ENCODE measurements at places on chromosomes 16 and 17.

DNA sequence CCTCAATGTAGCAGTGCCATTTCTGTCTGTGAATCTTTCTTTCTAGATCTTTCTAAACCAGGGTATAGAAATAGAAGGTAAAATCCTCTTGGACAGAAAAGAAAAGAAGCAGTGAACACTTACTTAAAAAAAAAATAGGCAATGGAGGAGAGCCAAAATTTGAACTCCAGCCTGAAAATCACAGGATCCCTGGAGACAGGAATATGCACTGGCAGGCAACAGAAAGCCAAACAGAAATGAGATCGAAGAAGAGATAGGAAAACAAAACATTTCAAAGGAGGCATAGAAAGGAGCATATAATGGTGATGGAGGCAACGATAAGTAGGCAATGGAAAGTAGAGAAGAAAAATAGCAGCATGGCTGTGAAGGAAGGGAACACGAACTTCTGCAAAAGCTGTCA is 253.7 kb upstream of the HSBP1 start:
- DNase-seq = no peak

DNA sequence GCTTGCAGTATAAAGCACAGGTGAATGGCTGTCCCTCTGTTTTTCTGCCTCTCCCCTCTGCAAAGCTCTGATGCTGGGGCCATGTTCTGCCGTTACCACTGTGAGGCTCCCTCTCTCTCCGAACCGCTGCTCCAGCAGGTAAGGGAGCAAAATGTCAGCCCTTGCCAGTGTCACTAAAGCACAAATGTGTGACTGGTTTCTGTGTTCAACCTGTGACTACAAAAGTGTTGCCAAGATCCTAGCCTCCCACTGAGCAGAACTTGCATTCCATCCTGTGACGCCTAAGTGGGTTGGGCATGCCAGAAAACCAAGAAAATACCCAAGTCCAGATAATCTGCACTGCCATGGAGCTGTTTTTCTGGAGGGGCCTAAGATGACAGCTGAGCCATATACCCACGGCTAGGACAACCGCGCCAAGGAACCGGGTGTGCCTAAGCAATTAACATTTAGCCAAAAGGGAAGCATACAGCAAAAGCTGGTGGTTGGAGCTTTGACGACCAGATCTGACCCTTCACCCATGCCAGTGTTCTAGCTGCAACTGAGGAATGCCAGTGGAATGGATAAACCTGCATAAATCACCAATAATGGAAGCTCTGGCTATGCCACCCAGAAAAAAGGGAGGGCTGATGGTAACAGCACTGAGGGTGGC is 35.0 kb downstream of the PSME3IP1 start:
- no peak for DNase-seq

- DNase-seq = no peak
These were observed 8.3 kb downstream of the PRSS8 start for GRCh38 chr16:31127182-31127581.

DNA sequence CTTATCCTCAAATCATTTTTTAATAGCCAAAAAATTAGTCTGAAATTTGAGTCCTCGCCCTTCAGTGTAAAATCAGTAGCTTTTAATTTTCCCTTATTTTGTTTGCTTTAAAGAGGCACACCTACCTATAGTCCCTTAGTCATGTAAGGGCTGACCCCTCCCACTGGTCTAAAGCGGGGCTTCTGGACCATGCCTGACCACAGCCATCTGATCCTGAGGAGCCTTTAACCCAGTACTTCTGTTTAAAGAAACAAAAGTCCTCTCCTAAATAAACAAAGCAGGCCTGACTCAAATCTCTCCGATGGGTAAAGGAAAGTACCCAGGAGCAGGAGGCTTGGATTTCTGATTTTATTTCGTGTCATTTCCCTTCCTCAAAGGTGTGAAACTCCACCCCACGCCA is 92.0 kb upstream of the CCL2 start:
- no peak for DNase-seq

GRCh38 chr16:5001986-5002385 is 31.7 kb downstream of the NAGPA start:
- DNase-seq = no peak

DNA sequence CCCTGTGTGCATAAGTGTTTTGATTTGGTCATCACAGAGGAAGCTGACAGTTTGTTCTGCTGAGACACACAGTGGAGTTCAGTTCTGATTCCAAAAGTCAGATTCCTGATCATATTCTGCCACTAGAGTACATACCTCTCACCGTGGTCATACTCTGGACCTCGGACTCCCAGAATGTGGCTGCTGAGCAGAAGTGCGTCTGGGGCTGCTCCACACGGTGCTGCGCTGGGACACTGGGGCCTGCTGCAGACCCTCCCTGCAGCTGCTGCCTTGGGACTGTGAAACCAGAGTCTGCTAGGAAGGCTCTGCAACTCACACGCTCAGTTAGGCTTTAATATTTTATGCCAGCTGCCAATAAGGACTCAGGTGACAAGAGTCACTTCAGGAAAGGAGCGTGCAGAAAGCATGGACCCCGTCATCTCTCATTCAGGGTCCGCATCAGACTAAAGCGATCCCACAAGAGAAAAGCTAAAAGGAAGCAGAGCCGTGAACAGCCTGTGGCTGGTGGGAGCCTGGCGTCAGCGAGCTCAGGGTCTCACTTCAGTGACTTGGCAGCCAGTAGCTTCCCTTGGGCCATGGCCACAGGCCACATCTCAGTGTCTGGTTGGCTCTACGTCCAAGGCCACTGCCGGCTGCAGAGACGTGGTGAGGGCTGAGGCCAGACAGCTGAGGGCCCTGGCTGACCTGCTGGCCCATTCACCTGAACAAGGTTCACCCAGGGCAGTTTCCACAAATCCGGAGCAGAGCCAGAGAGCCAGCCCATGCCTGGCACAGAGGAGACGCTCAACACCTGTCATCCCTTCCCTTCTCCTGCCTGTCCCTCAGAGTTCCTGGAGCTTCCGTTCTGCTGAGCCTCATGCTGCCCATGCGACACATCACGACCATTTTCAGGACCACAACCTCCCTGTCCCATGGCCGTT is 24.7 kb upstream of the KIFC3 start:
- no peak for DNase-seq

- DNase-seq = no peak
These were observed 3.1 kb downstream of the KCNJ2 start for GRCh38 chr17:70172449-70172848.

GRCh38 chr17:42474276-42474675 is 15.6 kb downstream of the ATP6V0A1 start:
- DNase-seq = no peak

GRCh38 chr17:48595278-48595999 is 1.9 kb upstream of the HOXB5 start:
- no peak for DNase-seq

- no peak for DNase-seq
These were observed 1337.5 kb upstream of the CDH8 start for GRCh38 chr16:63373744-63374143.

GRCh38 chr16:69741951-69742904 is 12.5 kb downstream of the NOB1 start:
- DNase-seq = no peak

- DNase-seq = peak; percentile 46
These were observed 376 bp upstream of the STAC2 start for GRCh38 chr17:39225959-39226683.

- no peak for DNase-seq
These were observed 3.1 kb downstream of the PRSS21 start for GRCh38 chr16:2819939-2820835.

DNA sequence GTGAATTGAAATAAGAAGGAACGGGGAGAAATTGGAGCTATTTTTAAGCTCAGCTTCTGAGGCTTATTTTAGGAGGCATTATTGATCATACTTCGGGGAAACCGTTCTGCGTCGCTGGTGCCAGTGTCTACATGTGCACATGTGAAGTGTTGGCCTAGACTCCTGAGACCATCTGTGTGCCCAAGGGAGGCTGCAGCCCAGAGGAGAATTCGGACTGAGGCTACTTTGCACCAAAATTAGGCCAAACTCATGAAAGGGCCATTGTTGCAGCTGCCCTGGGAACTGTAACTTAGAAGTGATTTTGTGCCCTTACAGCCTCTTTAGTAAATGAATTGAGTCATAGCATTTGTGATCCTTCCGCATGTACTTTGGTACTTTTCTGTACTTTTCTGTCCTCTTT is 102.0 kb upstream of the NOL11 start:
- no peak for DNase-seq

- DNase-seq = no peak
These were observed 10.1 kb downstream of the DYNC1LI2 start for GRCh38 chr16:66741169-66741900.

DNA sequence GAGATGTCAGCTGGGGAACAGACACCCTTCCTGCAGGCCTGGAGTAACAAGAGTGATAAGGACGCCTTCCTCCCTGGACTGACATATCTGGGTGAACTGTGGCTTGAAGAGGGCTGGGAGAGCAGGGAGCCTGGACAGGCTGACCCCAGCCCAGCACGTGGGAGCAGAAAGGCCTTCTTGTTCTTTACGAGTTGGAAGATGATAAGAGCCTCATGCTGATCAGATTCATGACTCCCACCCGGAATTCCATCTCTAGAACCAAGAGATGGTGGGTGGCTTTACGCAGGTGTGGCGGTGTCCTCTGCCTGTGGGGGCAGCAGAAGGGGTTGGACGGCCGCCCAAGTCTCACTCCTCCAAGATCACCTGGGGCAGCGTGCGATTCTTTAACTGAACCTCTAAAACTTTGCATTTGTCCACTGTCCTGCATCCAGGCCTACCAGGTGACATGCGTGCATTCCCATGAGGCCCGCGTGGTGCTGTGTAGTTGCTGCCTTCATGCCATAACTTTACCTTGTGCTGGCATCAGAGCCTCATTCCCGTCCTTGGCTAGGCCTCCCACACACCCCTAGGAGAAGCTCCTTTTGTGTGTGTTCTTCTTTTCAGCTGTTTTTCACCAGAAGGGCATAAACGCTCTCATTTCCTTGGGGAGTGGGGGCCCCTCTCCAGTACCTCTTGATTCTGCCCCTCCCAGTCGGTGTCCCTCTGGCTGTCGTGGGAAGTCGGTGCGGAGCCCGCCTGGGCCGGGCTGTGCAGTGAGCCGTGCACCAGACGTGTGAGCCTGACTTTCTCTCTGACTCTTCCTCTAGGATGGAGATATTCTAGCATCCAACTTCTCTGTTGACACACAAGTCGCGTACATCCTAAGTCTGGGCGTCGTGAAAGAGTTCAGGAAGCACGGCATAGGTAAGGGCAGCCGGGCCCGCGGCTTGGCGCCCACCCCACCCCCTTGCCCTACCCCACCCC is 13.3 kb downstream of the C16orf90 start:
- DNase-seq = no peak

GRCh38 chr16:69438465-69438864 is 14.0 kb downstream of the CYB5B start:
- no peak for DNase-seq

- DNase-seq = no peak
These were observed 9.4 kb downstream of the CCDC182 start for GRCh38 chr17:57735707-57736106.

GRCh38 chr17:55444471-55445441 is 23.1 kb upstream of the MMD start:
- no peak for DNase-seq

- peak; percentile 7 for DNase-seq
These were observed 47.1 kb downstream of the VMP1 start for GRCh38 chr17:59754552-59754951.

- DNase-seq = no peak
These were observed 37.8 kb downstream of the BCO1 start for GRCh38 chr16:81276323-81276722.

- DNase-seq = no peak
These were observed 66.1 kb downstream of the C16orf78 start for GRCh38 chr16:49439676-49440075.

Measured in stimulated activated CD8-positive, alpha-beta memory T cell treated with anti-CD3 and anti-CD28 coated beads, Interleukin-15, amount 100 ng/mL, for 4 hours (primary cell).